Endodermal cell (in vitro differentiated cells): ENCODE measurements at places on chromosomes 7 and 10. TPM values are rescaled to one million over a fixed set of nuclear protein-coding genes. Genes with fewer than 3 reads are reported as not detected.

DNA sequence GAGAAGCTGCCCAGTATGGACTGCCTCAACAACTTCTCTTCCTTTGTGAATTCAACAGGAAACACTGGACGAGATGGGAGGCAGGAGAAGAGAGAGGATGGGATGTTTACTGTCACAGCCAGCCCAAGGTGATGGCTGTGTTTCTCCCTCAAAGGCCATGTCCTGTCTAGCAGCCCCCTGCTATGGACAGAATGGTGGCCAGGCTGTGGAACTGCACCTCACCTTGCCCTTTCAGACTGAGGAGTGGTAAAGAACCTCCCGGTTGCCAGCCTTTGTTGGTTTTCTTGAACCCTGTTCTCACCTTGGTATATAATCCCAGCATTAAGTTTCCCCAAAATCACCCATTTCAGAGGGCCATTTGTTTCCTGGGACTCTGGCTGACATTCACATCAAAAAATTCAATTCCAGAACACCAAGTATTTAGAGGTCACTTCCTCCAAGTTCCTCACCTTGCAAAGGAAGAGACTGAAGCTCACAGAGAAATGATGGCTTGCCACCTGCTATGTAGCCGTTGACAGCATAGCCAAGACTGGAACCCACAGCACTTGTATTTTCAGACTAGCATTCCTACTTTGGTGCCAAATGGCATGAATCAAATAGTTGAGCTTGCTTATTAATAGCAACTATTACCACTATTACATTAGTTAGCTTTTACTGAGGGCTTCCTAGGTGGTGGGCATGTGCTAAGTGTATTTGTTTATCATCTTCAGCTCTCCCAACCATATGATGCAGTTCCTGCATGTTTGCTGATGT lies 224.0 kb upstream of the GRB10 start:
- H3K4me3 ChIP-seq, result no peak overlapping the region
- H3K27ac ChIP-seq, result no peak overlapping the region
- H3K4me1 ChIP-seq, result no peaks in the 10 kb centered on the region
- H3K27me3 ChIP-seq, result no peaks in the 10 kb centered on the region
- no peaks in the 10 kb centered on the region for H3K36me3 ChIP-seq

Gene TMEM196
- total RNA-seq, result not detected in 3 replicates

DNA sequence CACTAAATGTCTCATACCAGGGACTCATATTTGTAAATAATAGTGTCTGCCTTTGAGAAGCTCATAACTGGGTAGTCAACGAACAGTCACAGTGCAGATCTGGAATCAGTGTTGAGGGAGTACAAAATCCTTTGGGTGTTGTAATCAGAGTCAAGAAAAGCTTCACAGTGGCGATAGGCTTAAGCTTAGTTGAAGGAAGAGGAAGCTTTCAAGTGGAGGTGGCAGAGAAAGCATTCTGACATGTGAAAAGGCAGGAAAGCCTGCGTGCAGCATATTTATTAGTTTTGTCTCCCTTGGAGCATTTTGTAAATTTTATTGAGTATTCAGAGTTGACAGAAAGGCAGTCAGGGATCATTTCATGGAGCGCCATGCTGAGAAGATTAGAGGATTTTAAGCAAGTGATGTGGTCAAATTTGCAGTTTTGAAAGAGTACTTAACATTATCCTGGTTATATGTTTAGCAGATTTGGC lies 104.9 kb downstream of the ADK start:
- H3K36me3 ChIP-seq, result no peaks in the 10 kb centered on the region
- no peak for DNase-seq
- no peak overlapping the region for H3K4me3 ChIP-seq
- no peak overlapping the region for H3K27ac ChIP-seq
- H3K27me3 ChIP-seq, result no peaks in the 10 kb centered on the region

GRCh38 chr10:43772171-43772570 lies 123.5 kb upstream of the ZNF32 start:
- DNase-seq, result no peak
- no peak overlapping the region for H3K27ac ChIP-seq
- no peak overlapping the region for H3K4me3 ChIP-seq
- no peaks in the 10 kb centered on the region for H3K27me3 ChIP-seq
- H3K4me1 ChIP-seq, result no peaks in the 10 kb centered on the region
- H3K36me3 ChIP-seq, result no peaks in the 10 kb centered on the region

Gene RBP3
- total RNA-seq, result not detected in 2 replicates
